ENCODE measurements at places on chromosomes 4 and X.

GRCh38 chr4:188551156-188551555 is 411.9 kb downstream of the TRIML1 start:
- no peak for DNase-seq

GRCh38 chr4:91288702-91289311 is 1015.0 kb upstream of the GRID2 start:
- DNase-seq, result no peak

GRCh38 chr4:159293811-159294515 is 191.1 kb downstream of the RAPGEF2 start:
- no peak for DNase-seq

GRCh38 chr4:122576261-122577188 is 44.3 kb downstream of the IL21 start:
- no peak for DNase-seq

DNA sequence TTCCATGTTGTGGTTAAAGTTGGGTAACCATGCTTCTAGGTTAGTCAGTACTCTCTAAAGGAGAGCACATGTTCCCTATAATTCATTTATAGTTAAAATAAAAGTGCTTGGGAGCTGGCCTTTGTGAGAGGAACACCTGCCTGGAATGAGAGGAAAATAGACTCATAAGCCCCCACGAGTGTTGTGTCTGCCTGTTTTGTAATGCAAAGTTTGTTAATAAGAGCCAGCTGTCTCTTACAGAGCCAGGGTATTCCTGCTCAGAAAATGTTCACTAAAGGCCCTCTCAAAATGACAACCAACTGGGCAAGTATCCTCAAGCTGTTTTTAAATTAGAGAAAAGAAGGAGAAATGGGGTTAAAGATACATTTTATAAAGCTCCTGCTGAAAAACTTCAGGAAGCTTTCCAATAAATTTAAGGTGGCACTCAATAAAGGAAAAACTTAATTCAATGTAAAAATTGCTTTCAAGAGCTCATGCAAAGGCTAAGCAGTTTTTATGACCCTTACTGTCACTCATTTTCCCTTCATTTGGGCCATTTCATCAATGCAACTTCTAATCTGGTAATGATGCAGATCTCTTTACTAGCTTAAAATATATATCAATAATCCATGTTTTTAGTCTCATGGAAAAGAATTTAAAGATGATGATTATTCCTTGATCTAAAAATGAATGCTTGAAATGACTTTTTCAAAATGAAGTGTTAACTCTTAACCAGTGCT is 793.6 kb downstream of the STPG2 start:
- DNase-seq, result no peak

DNA sequence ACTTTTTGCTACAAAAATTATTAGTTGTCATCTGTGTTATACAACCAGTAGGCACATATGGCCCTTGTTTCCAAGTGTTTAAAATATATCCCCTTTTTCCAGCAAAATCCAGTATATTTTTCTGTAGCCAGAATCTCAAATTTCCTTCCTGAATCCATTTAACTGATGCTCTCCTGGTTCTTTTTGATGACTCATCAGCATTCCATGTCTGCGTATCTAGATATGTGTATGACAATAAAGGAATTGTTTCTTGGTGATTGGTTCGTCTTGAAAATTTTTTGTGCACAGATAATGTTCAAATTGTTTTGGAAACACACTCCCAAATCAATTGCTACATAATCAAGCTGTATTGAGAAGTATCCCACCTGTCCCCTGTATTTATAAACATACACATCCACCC is 98.3 kb downstream of the ITM2A start:
- DNase-seq, result no peak

GRCh38 chr4:43709443-43709842 is 739.2 kb downstream of the KCTD8 start:
- DNase-seq, result no peak

GRCh38 chrX:21802054-21802670 is 37.3 kb upstream of the MBTPS2 start:
- no peak for DNase-seq

DNA sequence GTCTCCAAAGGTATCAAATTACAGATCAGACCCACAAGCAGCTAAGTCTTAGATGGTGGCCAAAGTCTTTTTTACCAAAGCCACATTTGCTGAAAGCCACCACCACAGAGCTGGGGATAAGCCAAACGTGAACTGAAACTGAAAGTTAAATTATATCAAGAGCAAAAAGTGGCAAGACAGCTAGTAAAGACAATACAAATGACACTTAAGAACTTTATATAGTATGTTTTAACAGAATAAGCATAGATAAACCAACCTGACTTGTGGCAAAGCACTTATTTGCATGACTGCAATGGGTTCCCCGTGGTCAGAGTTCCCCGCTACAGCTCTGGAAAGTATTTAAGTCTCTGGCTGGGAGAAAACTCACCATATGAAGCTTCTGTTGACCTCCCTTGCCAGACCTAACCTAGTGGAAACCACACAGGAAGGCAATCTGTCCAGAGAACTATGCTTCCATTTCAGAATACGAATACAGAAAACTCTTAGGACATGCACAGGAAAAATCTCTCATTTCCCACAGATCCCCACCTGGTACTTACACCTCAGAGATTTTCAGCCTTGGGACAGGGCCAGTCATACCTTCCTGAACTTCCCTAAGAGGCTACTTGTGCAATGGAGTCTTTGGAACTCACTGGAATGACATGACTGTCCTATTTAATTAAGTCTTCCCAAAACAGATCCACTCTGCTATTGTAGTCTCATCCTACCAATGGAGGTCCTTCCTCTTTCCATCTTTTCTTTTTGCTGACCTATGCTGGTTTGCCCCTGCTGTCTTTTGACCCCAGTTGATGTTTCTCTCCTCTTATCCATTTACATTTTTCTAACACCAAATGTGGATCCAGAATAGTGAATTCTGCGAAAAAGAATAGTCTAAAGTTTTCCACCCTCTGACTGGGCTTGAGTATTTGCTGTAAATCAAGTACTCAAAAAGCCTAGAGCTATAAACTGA is 225.1 kb downstream of the NR3C2 start:
- no peak for DNase-seq

GRCh38 chr4:102387552-102388150 is 42.4 kb upstream of the SLC39A8 start:
- DNase-seq, result no peak
